ENCODE measurements at places on chromosomes 7 and 10.

DNA sequence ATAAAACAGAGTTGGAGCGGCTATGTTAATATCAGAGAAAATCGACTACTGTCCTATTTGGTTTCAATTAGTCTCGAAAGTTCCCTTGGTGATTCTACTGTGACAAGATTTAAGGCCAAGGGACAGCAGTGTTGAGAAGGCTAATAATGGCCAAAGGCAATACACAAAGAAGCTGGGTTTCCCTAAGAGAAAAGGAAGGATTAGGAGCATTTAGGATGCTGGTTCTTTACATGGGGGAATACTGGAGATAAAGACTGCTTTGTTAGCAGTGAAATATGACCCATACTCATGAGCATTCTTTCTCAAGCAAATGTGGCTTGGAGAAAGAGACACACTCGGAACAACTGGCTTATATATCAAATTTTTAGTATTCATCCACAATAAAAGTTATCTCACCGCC, 32.2 kb downstream of the IQUB start:
- no peak for DNase-seq

- no peak for DNase-seq
Observed at GRCh38 chr10:78905957-78906308, 162.8 kb upstream of the ZMIZ1 start.

GRCh38 chr7:34281260-34281659, 375.9 kb downstream of the BMPER start:
- DNase-seq = peak; percentile 4

DNA sequence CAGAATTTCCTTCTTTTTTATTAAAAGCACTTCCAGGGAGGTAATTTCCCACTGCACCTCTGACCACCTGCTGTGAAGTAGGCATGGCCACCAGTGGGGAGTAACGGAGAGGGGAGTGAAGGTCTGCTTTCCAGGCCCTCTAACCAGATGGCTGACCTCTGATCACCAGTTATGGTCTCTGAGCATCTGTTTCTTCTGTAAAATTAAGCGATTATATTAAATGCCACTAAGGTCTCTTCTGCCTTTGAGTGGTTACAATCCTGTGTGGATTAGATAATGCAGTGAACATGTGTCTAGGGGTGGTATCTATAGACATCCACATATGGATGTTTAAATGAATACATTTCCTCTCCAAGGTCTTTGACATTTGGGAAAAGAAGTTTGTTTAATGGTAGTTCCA, 199.6 kb downstream of the HERPUD2 start:
- DNase-seq = no peak

GRCh38 chr7:25379351-25380300, 151.3 kb upstream of the NPVF start:
- DNase-seq = no peak

- no peak for DNase-seq
Observed at GRCh38 chr7:2526659-2527504, 7.3 kb downstream of the LFNG start.

DNA sequence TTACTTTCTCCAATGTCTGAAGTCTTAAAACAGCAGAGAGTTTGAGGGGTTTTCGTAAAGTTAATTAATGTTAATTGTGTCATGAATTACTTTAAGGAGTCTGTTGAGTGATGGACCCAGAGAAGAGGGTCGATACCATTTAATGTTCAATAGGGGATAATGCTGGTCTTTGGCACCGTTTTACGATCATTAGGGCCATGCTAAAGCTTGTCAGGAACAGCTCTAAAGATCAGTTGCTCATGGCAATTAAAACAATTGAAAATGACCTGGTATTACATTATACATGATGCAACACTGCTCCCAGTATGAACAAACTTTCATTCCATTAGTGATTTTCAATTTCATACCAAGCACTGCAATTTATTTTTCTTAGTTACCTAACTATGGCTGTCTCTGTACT, 296.9 kb downstream of the ETV1 start:
- DNase-seq = no peak

- no peak for DNase-seq
Observed at GRCh38 chr10:115219203-115219602, 126.0 kb downstream of the ATRNL1 start.

- DNase-seq = no peak
Observed at GRCh38 chr10:49243610-49244283, 55.2 kb upstream of the C10orf71 start.

DNA sequence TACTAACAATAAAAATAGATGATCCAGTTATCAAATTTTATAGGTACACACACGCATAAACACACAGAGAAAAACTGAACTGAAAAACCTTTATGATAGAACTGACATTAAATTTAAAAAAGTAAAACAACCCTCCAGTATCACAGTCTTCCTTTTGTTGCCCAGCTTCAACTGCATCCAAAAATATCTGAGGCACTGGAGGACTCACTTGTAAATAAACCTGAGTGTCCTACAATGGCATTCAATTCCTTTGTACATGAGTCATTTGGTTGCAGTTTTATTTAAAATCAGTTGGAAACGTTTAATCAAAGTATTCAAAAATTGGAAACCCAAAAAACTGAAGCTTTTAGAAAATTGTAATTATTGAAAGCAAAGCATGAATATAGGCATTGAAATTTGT, 265.2 kb upstream of the CSTF2T start:
- no peak for DNase-seq

DNA sequence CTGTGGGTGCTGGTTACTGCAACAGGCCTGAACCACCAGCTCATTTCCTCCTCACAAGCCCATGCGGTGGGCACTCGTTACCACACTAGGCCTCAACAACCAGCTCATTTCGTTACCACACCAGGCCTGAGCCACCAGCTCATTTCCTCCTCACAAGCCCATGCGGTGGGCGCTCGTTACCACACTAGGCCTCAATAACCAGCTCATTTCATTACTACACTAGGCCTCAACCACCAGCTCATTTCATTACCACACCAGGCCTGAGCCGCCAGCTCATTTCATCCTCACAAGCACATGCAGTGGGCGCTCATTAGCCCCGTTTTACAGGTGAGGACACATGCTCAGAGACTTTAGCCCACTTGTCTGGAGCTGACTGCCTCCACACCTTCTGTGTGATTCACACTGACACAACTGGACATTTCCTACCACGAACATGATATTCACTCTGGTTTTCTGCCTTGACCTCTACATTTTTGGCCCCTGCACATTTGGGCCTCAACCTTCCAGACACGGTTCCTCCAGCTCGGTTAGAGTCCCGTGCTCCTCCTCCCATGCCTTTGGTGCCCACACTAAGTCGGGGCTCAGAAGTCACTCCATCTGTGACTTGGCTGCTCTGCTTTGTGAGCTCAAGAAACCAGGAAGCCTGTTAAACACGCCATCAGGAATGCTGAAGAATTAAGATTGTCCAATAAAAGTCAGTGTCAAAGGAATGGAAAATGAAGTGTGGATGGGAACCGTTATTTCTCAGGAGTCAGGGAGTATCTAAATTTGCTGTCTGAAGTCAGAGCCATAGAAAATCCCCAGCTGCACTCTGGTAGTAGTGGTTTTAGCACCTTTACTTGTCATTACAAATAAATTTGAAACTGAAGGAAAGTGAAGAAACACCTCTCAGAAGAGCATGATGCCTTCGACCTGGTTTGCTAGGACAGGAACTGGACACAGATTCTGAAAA, 55.8 kb upstream of the LANCL2 start:
- no peak for DNase-seq

GRCh38 chr10:8691498-8692017, 637.1 kb downstream of the GATA3 start:
- no peak for DNase-seq

GRCh38 chr10:104267721-104268404, 1.1 kb upstream of the GSTO2 start:
- no peak for DNase-seq

- no peak for DNase-seq
Observed at GRCh38 chr7:144529269-144529926, 125.9 kb upstream of the NOBOX start.

DNA sequence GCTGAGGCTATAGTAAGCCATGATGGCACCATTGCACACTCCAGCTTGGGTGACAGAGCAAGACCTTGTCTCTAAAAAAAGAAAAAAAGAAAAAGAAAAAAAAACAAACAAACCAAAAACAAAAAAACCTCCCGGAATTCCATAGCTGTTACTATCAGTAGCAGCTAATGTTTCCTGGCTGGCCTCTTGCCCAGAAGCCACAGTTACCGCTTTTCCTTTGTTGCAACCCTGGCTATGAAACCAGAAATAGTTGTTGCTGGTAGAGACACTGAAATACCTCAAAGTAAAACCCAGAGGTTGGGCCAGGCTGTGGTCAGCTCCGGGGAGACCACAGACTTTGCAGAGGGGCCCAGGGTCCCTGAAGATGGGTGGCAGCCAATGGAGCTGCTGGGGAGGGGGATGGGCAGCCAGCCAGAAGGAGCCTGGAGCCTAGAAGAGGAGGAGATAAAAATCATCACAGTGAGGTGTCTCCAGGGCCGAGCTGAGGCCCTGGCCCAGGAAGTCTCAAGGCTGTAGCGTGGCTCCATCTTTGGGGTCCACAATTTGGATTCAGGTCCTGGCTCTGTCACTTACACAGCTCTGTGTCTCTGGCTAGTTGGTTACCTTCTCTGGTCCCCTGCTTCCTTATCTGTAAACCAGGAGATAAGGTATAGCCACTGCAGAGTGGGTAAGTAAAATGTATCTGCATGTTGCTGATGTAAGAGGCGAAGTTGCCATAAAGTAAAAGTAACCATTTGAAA, 3.4 kb upstream of the CHST12 start:
- DNase-seq = peak; percentile 30

GRCh38 chr7:27051451-27051850, 44.3 kb downstream of the HOXA1 start:
- no peak for DNase-seq

- DNase-seq = peak; percentile 79
Observed at GRCh38 chr7:116180302-116180701, 30.0 kb upstream of the TES start.

GRCh38 chr10:119782981-119783664, 57.3 kb downstream of the INPP5F start:
- no peak for DNase-seq

- no peak for DNase-seq
Observed at GRCh38 chr7:14228341-14228740, 238.9 kb upstream of the ETV1 start.

DNA sequence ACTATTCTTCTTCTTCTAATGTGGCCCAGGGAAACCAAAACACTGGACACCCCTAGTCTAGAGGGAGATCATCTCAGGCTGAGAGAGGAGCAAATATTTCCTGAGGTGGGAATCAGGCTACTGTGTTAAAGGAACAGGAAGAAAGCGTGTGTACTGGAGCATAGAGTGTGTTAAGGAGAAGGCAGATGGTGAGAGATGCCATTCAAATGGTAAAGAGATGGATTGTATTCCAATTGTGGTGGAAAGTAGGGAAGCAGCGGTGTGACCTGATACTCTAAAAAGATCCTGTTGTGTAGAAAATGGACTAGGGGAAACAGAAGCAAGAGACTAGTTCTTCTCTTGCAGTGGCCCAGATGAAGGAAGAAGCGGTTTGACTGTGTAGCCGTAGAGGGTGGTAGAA, 31.2 kb downstream of the RAB18 start:
- DNase-seq = no peak

DNA sequence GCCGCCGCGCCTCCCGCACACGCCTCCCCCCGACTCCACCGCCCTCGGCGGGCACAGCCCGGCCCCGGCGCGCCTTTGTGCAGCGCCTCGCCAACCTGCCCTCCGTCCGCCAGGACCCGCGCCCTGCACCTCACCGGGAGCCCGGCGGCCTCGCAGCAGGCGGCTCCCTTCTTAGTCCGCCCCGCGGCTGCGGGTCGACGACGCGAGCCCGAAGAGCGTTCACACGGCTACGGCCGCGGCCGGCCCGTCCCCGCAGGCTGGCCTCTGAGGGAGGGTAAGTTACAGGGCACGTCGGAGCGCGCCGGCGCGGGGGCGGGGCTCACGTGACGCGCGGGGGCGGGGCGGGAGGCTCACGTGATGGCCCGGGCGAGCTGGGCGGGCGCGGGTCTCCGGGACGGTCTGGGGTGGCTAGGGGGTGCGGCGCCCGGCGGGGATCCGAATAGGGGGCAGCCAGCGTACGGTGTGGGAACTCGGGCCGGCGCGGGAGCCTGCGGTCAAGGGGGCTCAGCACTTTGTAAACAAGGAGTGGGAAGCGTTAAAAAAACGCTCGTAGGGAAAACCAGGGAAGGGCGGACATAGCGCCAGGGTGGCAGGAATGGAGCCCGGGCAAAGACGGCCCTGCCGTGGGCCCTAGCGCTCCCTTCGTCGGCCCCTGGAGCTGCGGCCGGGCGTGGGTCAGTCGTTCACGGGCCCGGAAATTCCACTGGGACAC, at the start of gene ARHGAP12:
ARHGAP12 (minus strand) TSS at position 283 of the 712 bp plus-strand sequence. CDS start 19,976 bp downstream, outside the sequence.
- peak; percentile 89 for DNase-seq
